ENCODE measurements at places on chromosomes 1 and 21.

- peak; percentile 68 for DNase-seq
Observed at GRCh38 chr21:39010629-39011404, 172.4 kb downstream of the PSMG1 start.

DNA sequence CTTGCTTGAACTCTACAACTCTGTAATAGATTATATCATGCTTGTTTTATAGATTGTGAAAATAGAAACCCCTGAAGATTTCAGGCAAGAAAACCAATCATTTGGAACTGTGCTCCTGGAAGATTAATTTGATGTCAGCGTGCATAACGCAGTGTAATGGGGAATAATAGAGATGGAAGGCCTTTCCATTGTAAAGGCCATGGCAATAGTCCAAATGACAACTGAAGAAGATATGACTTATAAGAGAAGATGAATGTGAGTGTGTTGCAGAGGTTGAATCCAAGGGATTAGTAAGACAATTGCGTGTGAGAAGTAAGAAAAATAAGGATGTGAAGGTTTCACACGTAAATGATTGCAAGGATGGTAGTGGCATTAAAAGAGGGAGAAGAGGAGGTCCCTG lies 285.0 kb downstream of the DUSP10 start:
- DNase-seq: no peak

DNA sequence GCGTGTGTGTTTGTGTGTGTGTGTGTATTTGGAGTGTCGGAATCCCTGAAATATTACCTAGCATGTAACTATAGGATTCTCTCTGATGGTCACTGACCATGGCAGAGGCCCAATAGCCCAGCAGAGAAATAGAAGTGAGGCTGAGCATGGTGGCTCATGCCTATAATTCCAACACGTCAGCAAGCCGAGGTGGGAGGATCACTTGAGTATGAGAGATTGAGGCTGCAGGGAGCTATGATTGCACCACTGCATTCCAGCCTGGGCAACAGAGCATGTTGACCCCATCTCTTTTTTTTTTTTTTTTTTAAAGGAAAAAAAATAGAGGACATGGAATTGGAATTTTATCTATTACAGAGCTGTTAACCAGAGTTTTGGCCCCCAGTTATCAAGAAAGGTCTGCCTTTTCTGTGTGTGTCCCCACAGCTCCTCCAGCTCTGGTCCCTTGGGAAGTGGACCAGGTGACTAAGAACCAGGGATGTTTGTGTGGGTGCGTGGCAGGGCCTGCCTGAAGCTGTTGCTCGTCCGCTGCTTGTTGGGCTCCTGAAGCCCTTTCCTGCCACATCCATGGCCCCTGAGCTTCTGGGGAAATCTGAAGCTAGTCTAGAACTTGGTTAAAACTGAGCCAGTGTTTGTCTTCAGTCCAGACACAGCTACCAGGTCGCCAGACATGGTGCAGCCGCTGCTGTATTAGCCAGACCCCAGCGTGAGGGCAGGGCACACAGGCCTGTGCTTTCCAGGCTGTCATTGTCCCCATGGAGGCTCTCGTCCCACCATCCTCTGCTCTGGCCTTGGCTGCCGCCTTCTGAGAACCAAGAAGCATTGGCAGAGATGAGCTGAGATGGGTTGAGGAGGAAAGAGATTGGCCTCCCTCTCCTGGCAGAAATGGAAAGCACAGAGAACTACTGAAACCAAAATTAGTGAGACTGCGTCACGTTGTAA lies 25.5 kb downstream of the CAPN9 start:
- no peak for DNase-seq

DNA sequence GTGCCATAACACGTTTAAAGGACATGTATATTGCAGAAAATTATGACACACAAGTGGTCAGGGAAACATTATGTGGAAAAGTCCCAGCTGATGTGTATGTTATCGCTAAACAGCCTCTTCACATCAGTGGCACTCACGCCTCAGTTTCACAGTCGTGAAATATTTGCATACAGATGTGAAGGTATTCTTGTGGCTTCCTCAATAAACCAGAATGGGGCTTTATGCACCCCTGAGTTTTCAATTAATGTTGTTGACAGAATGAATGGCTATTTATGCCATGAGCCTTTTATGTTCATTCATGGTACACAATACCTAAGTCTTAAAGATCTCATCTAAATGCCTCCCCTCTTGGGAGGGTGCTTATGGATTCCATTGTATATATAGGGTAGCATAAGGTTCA lies 202.1 kb upstream of the ADGRL2 start:
- no peak for DNase-seq

DNA sequence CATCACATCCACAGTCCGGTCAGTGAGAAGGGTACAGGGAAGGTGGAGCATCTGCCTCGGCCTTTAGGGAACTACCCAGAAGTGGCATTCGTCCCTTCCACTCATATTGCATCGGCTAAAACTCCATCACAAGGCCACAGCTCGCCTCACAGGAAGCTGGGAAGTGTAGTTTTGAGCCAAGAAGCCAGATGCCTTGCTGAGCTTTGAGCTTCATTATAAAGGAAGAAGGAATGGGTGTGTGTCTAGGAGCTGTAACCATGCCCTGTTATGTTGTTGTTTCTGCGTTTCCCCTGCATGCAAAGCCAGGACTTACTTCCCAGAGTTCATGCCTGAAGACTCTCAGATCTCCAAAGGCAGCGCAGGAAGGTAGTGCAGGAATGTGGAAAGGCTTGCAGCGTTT lies 61.1 kb downstream of the OPTC start:
- DNase-seq: no peak

- no peak for DNase-seq
Observed at GRCh38 chr1:70227439-70227838, 6.3 kb downstream of the SRSF11 start.

- no peak for DNase-seq
Observed at GRCh38 chr1:84896279-84896678, 3.3 kb upstream of the LPAR3 start.

DNA sequence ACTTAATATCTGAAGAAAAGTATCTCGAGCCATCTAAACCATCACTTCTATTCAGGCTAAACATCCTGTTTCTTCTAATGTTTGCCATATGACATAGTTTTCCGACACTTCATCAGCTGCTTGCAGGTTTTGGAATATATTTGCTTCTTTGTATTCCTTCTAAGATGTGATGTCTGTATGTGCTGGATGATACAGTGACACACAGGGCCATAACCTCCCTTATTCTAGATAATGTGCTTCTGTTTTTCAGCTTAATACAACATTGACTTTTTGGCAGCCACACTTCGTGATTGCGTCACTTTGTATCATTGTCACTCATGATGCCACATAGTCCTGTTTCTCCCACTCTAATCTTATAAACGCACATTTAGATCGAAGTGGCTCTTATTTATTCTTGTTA lies 156.3 kb downstream of the CRB1 start:
- no peak for DNase-seq

DNA sequence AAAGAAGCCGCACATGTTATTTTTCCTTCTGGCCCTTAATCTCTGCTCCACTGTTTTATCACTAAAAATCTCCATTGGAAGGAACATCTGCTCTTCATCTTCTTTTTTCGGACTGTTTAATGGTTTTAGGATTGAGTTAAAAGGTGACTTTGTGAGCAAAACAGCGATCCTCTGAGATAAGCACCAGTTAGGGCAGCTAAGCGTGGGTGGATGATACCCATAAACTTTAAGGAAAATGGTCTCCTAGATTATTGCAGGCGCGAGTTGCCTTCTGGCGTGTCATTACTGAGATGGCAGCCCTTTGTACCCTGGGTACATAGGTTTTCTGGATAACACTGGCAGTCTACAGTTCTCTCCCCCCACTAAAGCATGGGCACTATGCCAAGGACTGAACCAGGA lies 44.0 kb upstream of the HMGB4 start:
- DNase-seq: no peak
